Stimulated activated CD8-positive, alpha-beta memory T cell treated with anti-CD3 and anti-CD28 coated beads, Interleukin-7, amount 100 ng/mL, for 48 hours (primary cell): ENCODE measurements at places on chromosomes 4 and X.
A peak's percentile ranks its signal among the peaks of the same experiment; 100 is the strongest.

DNA sequence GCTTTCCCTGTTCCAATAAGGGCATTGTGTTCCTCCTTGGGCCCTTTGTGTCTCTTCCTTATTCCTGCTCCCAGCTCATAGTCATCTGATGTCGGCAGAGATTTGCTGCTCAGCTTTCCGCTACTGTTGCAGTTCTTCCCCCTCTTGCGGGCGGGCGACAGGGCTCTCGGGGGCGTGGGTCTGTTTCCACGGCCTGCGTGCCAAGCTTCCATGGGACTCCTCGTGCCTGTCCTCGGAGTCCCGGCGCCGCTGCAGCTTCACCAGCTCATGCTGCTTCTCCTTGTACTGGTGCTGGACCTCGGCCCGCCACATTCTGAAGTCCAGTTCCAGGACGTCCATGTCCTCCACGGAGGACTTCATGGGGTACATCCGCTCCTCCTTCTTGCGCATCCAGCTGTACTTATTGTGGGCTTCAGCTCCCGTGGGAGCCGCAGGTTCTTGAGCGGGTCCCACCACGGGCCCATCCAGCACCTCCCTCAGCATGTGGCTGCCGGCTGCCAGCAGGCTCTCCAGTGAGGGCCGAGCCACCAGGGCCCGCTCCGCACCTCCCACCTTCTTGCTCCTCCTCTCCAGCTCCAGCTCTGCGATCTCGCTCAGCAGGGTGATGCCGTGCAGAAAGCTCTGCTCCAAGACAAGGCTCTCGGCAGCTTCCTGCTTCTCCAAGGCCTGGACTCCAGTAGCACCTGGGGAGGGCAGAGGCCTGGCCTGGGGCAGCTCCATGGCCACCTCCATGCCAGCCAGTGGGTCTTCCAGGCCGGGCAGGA is 74.1 kb upstream of the UCP1 start:
- DNase-seq = no peak

DNA sequence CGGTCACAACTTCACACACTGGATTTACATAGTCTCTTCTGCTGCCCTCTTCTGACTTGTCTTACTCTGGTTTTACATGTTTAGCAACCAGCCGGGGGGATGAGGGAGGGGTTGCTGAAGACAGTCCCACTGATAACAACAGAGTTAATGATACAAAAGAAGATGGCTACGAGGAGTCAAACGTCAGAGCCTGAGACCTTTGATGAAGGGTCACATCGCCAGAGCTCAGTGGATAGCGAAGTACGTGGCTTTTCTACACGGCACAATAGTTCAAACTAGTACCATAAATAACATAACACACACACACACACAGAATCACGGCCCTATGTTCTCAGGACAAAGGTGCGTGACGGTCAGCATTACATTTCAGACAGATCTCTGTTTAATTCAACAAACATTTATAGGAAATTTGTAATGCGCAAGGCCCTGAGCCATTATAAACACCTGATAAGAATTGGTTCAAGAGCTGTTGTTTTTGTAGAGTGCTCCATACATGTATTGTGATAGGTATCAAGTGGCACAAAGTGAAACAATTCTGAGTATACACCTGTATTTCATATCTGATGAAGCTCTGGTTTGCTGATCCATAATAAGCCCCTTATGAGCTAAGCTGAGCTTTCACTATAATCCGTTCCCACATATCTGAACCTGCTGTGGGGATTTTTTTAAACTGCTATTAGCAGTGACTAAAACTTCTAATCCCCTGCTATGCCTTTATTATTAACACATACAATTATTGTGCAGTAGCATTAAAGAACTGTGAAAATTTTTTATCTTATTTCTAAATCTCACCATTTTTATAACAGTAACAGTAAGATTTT is 100.0 kb downstream of the NR3C2 start:
- no peak for DNase-seq

- DNase-seq = no peak
These were observed 34.2 kb upstream of the ATRX start for GRCh38 chrX:77820091-77820727.

DNA sequence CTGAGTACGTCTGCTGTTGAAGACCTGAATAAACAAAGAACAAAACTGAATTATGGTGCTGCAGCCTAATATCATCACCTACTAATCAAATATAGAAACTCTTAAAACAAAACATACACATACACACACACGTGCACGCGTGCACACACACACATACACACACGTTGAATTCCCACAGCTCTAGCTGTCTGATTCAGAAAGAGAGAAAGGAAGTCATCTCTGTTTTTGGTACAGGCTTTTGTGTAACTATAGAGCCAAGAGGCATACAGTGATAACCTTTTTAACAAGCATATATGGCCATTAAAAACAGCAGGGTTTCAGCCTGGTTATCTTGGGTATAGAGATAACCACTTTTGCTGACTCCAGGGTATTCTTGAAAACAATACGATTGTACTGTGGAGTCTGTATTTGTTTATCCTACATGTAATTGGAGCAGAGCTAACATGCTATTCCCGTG is 823.2 kb downstream of the CCSER1 start:
- no peak for DNase-seq

DNA sequence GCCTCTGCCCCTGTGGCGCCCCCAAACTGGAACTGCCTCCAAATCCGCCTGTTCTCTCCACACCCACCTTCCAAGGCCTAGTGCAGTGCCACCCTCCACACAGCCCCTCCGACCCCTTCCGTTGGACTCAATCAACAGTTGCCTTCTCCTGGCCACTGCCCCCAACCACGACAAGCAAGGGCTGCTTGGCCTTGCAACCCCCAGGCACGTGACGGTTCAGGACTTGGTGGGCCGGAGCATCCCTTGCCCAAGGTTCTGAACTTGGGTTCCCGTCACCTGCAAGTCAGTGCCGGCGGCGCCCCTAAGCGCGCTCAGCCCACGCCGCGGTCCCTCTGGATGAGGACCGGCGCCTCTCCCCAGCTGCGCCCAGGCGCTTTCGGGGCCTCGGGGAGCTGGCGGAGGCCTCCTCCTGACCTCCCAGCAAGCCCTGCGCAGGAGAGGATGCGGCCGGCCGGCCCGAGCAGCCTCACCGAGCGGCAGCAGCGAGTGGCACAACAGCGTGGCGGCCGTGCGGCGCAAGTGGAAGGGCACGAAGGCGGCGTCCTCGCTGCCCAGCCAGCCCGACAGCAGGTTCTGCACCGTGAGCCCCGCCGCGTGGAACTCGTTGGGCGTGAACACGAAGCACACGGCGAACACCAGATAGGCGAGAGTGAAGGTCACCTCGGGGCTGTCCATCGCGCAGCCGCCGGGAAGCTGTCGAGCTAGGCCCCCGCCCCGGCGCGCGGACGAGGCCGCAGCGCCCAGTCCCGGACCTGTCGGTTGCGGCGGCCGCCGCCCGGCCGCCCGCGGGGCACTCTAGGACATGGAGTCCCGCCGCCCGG is 750 bp downstream of the TMEM129 start:
- DNase-seq = no peak

DNA sequence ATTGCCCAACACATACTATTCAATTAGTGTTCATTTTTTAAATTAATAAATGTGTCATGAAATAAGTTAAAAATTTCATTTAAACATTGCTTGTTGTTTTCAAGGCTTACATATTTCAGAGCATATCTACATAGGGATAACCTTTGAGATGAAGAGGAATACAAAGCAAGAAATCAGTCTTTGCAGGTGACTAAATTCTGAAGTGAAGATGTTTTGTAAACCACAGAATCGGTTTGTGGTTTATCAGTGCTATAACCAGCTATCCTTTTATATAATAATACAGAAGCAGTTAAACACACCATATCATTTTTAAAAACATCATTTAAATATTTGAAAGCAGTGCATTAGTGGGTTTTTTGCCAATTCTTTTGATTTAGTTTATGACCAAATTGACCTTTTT is 26.9 kb downstream of the FAM241A start:
- DNase-seq = no peak

GRCh38 chr4:26362745-26363439 is 42.1 kb downstream of the RBPJ start:
- DNase-seq = no peak

GRCh38 chr4:121307445-121308327 is 73.1 kb downstream of the QRFPR start:
- DNase-seq = peak; percentile 7

- DNase-seq = no peak
These were observed 2.2 kb downstream of the SLITRK4 start for GRCh38 chrX:143633461-143634308.

DNA sequence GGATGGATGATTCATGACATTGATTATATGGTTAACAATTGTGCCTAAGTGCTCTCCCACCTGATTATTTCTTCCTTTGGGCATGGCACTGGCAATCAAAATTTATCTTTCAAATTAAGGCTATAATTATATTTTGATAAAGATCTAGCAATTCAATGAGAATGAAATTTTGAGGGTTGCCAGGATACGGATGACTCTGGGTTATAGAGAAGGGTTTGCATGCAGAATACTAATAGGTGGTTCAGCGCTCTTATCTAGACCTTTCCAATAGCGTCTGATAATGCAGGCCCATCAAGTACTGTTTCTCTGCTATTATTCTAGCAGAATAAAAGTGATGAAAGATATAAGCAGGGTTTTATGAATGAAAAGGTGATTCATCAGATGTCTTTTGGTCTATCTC is 74.9 kb upstream of the SCML1 start:
- no peak for DNase-seq

DNA sequence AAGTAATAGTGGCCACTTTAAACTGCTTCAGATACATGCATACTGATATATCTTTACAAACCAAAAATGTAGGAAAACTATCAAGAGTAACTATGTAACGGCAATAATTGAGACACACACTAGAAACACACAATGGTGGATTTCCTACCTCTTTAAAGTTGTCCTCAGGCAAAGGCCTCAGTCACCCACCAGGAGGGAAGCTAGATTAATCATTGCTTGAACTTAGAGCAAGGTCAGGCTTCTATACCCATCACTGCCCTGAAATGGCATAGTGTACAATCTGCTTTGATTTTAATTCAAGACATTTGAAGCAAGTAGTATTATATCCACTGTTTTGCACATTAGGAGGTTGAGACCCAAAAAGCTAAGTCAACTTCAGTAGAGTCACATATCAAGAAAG is 110.9 kb downstream of the AREG start:
- DNase-seq = no peak

- DNase-seq = no peak
These were observed 174.4 kb downstream of the CAMK2D start for GRCh38 chr4:113587156-113587555.

GRCh38 chrX:71098951-71099506 is 3.4 kb downstream of the FOXO4 start:
- no peak for DNase-seq

- DNase-seq = no peak
These were observed at the start of gene MMRN1 for GRCh38 chr4:89894649-89895550. Gene MMRN1 (plus strand): TSS chr4:89894854. CDS start chr4:89894972, 118 bp downstream.

DNA sequence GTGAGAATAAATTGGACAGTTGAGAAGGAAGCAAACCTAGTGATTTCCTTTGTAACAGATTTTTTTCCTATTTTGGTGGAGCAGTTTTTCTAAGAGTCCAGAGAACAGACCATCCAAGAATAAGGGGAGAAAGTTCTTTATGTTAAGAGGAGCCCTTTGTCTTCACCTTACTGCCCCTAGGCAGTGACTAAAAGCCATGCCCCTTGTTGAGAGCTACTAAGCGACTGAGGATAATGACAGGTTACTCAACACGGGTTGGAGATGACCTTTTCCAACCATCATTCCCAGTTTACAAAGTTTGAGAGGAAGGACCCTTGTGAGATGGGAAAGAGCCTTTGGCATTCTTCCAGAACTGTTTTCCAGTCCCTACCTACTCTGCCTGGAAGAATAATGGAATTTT is 3.2 kb downstream of the CCDC160 start:
- DNase-seq = no peak

- no peak for DNase-seq
These were observed 38.0 kb downstream of the IL1RAPL1 start for GRCh38 chrX:28625223-28625622.
